Breast epithelium (tissue), 4 donors: ENCODE measurements at places on chromosomes 13 and 19. TPM values are rescaled to one million over a fixed set of nuclear protein-coding genes. Genes with fewer than 3 reads are reported as not detected.
A peak's percentile ranks its signal among the peaks of the same experiment; 100 is the strongest.

DNA sequence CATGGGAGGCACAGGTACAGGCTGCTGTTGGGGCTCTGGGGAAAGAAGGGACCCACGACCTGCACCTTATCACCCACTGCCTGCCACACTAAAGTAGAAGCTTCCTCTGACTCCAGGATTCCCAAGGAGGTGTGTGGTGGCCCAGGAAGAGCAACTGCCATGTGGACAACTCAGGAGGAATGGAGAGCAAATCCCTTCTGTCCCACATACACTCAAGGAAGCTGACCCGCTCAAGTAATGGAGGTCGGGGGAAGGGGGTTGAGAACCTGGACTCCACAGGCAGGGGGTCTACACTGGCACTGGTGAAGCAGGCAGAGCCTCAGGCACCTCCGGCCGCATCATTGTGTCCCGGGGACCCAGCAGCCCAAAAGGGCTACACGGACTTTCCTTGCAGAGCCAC, 29.4 kb upstream of the SLC15A1 start:
- no peak for DNase-seq

- no peak for DNase-seq
These were observed 27.4 kb upstream of the ZNF536 start for GRCh38 chr19:30344446-30345425.

Gene IRGC
- not detected for total RNA-seq

DNA sequence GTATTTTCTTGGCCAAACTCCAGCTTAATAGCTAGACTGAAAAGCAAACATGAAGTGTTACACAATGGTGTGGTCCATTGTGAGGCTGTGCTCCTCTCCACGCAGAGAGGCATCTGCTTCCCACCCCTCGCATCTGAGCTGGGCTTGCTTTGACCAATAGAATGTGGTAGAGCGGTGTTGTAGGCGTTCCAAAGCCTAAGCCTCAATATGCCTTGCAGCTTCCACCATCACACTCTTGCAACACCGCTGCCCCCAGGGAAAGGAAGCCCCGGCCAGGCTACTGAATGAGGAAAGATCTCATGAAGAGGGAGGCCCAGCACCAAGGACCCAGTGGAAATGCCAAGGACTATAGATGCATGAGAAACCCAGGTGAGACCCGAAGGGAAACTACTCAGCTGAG, 9.4 kb downstream of the FLT1 start:
- no peak for DNase-seq

GRCh38 chr19:48290401-48290770, 20.5 kb downstream of the ZNF114 start:
- DNase-seq, result no peak

Gene CAMSAP3
- not detected for total RNA-seq

- no peak for DNase-seq
These were observed 4.3 kb downstream of the RNF113B start for GRCh38 chr13:98172590-98173422.

Gene CCDC159
- total RNA-seq, result 8.6 TPM

Gene EDDM13
- not detected for total RNA-seq

Gene FTL
- total RNA-seq, result 3,861 TPM

Gene RDH13
- 11.4 TPM for total RNA-seq

GRCh38 chr13:30735872-30736175, 481 bp downstream of the ALOX5AP start:
- no peak for DNase-seq

- no peak for DNase-seq
These were observed 726 bp upstream of the ZNF358 start for GRCh38 chr19:7515110-7515644.

Gene CIRBP
- total RNA-seq, result 458 TPM

DNA sequence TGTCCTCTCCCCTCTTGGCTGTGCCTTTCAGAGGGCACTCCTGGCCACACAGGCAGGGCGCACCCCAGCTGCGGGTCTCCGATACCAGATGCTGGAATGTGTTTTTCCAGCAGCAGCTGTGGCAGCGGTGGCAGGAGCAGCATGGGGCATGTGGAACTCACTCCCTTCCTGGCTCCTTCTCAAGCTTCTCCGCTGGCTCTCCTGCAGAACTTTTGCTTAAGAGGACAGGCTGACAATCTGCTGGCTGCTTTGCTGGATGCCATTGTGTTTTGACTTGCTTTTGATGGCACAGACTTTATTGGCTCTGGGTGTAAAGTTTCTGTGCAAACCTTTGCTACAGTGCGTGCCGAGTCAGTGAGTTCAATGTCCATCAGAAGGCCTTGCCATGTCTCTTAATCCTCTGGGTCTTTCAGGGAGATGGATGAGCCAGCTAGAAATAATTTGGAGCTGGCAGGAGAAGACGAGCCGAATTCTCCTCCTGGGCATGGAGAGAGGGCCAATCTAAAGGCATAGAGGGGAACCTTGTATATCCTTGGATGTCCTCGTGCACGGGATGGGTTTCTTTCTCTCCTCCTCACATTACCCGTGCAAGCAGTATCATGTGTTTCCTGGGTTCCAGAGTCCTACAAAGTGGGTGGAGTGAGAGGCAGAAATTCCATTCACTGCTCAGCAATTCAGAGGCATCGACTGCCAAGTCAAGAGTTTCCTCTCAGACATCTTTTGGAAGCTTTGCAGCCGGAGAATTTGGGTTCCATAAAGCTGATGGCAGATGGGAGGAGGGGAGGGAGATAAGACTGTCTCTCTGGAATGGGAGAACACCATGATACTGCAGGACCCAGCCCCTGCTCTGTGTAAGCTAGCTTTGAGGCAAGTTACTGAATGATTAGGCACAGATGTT, 231.2 kb downstream of the FGF9 start:
- no peak for DNase-seq

DNA sequence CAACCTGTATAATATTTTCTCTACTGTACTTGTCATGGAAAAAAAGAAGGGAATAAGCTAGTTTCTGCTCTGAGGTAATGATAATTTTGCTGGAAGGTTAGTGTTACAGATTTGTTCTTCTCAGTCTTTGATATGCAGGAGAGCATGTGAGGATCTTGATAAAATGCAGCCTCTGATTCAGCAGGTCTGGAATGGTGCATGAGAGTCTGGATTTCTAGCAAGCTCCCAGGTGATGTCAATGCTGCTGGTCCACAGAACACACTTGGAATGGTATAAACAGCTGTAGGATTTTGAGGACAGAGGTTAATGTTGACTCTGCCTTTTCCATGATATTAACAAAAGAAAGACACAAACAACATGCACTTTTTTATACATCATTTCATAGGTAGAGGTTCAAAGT, 173.6 kb downstream of the NDFIP2 start:
- no peak for DNase-seq

- DNase-seq, result no peak
These were observed 513.0 kb downstream of the IRS2 start for GRCh38 chr13:109273326-109273751.

DNA sequence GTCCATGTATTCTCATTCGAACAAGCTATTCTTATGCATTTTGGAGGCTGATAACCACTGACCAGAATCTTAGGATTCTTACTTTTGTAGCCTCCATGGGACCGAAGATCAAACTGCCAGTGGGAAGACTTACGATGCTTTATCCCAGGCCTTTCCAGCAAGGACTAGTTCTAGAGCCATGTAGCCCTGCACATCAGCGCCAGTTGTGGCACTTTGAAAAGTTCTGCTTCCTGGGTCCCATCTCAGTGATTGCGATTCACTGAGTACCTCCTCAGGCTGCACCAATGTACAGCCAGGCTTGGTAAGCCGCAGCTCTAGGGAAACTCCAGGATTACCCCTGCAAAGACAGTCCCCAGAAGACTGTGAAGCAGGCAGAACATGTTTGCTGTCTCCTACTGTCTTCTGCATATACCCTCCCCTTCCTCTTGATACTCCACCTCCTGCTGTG, 18.9 kb upstream of the ENOX1 start:
- no peak for DNase-seq

DNA sequence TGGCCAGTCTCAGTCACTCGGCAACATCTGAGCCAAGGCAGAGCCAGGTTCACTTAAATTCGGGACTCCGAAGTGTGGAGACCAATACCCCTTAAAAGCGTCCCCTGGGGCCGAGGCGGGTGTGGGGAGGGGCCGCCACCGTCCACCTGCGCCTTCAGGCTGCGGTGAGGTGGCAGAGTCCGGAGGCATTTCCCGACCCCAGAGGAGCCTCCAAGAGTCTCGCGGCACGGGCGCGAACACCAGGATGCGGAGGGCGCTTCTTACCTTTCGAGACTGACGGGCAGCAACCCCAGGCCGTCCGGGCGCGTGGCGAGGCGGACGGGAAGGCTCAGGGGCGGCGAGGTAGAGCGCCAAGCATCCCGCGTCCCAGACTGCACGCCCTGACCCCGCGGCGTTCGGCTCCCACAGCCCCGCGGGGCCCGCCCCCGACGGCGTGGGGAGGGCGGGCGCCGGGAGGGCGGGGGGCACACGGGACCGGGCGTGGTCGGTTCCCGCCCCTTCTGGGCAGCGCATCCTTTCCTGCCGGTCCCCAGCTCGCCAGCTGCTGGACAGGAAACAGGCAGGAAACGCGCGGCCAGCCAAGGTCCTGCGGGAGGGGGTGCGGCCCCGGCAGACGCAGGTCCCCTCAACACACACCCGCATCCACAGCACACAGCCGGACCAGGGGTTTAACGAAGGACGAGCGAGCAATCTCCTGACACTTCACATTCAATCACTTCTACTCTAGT, at the start of gene THSD1:
TSS of gene THSD1 (minus strand) at position 406 of the 728 bp plus-strand sequence. CDS start 3,572 bp downstream, outside the sequence.
- DNase-seq, result no peak

Gene C19orf25
- 32.8 TPM for total RNA-seq

Gene CYP4F2
- under 0.01 TPM for total RNA-seq

- no peak for DNase-seq
These were observed 61.5 kb downstream of the GJA3 start for GRCh38 chr13:20099319-20099718.

- peak; percentile 96 for DNase-seq
These were observed 5.3 kb downstream of the SLC27A1 start for GRCh38 chr19:17475541-17476115.

Gene MYADM
- 54.6 TPM for total RNA-seq

GRCh38 chr19:22783651-22784410, at the start of gene ZNF99:
Gene ZNF99, minus strand, starts transcription at chr19:22784151. Its CDS starts 135 bp downstream, at chr19:22784016.
- peak; percentile 81 for DNase-seq

DNA sequence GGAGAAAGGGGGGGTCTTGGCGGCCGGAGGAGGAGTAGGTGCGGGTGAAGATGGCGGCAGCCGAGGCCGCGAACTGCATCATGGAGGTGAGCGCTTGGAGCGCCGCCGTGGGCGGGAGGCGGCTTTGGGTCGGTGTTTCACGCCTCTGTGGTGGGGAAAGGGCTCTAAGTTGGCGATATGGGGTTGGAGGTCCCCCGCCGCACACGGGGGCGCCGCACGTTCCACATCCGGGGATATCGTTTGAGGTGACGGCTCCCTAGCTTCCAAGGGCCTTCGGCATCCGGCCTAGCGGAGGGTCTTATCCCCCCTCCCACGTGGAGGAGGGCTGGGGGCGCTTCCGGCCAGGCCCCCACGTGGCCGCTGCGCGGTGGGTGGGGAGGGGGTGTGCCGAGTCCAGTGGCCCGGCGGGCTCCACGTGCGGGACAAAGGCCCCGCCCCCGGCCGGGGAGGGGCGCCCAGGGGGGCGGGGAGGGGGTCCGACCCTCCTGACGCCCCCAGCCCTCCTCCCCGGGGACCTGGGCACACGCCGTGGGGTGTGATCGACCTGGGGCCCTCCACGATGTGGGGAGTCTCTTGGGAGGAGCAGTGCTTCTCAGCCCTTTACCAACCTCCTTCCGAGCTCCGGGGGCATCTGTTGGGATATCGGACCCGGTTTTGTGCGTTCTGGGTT, at the start of gene PRMT1:
TSS of gene PRMT1 (plus strand) at position 41 of the 670 bp plus-strand sequence. CDS start at position 51, 10 bp downstream.
- DNase-seq, result no peak

- DNase-seq, result no peak
These were observed 47.5 kb downstream of the WASF3 start for GRCh38 chr13:26604784-26605545.

GRCh38 chr19:10773969-10774368, 56.1 kb downstream of the DNM2 start:
- DNase-seq, result no peak

Gene NMRK2
- total RNA-seq, result 0.98 TPM

GRCh38 chr19:5225486-5226345, 114.9 kb downstream of the PTPRS start:
- DNase-seq, result no peak

Gene C19orf85
- not detected for total RNA-seq

DNA sequence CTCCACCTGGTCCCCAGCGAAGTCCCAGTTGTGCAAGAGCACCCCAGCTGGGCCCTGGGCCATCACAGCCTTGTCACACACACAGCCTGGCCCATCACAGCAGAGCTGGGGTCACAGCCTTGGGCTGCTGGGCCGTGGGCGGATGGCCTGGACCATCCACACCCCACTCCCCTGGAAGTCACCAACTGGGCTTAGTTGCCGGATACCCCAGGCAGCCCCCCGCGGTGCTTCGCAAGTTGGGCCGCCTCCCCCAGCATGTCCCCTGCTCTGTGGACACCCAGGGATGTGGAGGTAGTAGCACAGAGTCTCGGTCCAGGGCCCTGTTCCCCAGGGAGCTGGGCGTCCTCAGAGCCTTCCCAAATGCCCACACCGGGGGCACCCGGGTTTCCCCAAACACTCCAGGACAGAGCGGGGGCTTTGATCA, 4.5 kb upstream of the ZNF554 start:
- DNase-seq, result no peak

Gene PGLYRP2
- total RNA-seq, result 6.2 TPM

DNA sequence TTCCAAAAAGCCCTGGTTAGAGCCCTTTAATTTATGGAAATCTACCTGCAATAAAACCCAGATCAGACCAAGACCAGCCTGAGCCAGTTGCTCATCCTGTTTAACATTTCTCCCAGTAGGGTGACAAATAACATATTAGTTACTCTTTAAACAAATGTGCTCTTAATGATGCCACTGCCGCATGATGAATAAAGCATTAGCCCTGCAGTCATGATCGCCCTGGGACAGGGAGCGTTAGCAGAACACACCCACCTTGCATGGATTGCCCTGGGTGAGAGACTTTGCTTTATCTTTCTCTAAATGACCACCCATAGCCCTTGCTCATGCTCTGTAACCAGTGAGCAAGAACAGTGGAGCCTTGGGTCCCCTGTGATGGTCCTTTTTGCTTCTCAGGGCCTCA, 362.4 kb downstream of the ENOX1 start:
- no peak for DNase-seq

Gene MUC16
- 16.2 TPM for total RNA-seq

- no peak for DNase-seq
These were observed 624 bp downstream of the SAFB start for GRCh38 chr19:5623397-5624017.

DNA sequence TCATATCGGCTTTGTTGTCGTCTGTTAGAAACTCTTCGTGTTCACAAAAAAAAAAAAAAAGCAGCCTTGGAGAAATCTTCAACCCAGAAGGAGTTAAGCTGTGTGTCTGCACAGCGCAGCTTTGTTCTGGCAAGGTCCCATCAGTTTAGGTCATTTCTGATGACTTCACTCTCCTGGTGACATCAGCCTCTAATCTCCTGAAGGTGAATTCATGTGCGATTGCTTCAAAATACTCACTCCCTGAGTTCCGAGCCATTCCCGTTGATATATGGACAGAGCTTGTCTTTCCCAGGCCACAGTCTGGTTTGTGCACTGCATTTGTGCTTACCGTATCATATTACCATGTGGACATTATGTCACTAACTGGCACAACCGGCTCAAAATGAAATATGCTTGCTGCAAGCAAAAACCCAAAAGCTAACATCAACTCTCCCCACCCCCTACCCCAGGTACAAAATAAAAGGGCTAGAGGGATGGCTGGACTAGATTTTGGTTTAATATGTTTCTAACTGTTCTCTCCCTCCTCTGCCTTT, 342.4 kb downstream of the KCNRG start:
- peak; percentile 56 for DNase-seq
